Stimulated activated CD8-positive, alpha-beta memory T cell treated with anti-CD3 and anti-CD28 coated beads, Interleukin-4, amount 100 ng/mL, for 1 hour (primary cell): ENCODE measurements at places on chromosomes 12 and 14.

GRCh38 chr12:89874146-89874545 is 165.5 kb upstream of the ATP2B1 start:
- no peak for DNase-seq

DNA sequence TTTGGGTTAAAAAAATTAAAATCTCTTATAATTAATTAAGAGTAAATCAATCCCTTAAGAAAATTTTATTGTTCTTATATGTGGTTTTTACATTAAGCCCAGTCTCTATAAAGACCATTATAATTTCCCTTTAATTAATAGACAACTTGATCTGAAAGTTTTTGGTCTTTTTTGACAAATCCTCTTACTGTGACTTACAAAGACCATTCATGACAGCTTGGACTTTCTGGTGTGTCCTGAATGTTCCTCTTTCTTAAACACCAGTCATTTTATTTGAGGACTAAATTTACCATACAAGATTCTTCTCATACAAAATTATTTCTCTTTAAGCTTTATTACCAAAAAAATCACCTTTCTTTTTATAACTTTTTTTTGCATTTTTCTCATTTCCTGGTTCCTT is 368.3 kb downstream of the ADGRD1 start:
- no peak for DNase-seq

GRCh38 chr12:89821896-89822295 is 113.3 kb upstream of the ATP2B1 start:
- DNase-seq, result no peak

DNA sequence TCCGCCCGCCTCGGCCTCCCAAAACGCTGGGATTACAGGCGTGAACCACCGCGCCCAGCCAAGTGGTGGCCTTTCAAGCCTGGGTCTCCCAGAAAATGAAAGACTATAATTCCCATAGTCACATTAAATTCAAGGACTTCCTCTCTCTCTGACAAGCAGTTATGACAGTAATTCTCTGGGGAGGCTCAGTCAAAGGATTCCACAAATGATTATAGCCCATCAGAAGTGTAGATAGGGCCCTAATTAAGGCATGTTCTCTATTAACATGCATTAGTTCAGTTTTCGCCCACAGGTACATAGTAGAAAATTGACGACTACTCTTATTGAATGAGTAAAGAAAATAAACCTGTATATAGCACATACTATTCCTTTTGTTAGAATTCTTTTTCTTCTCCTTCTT is 16.4 kb downstream of the PRMT8 start:
- DNase-seq, result no peak

GRCh38 chr14:53010193-53011040 is 59.6 kb upstream of the FERMT2 start:
- no peak for DNase-seq

GRCh38 chr14:51095854-51096823 is 1.2 kb upstream of the TRIM9 start:
- DNase-seq, result no peak

DNA sequence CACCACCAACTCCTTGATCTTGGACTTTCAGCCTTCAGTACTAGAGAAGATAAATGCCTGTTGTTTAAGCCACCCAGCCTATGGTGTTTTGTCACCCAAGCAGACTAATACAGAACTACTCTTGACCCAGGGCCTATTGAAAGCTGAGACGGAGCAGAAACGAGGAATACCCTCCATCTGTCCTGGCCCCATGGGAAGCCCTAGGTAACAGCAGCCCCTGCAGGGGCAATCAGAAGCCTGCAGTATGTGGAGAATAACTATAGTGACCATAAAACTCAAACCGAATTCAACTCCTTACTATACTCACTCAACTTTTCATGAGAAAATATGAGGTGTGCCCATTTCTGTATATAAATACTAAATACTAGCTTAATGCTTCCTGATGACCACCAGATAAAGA is 307.4 kb downstream of the NUAK1 start:
- no peak for DNase-seq
